ENCODE measurements at places on chromosomes 16 and 17.

DNA sequence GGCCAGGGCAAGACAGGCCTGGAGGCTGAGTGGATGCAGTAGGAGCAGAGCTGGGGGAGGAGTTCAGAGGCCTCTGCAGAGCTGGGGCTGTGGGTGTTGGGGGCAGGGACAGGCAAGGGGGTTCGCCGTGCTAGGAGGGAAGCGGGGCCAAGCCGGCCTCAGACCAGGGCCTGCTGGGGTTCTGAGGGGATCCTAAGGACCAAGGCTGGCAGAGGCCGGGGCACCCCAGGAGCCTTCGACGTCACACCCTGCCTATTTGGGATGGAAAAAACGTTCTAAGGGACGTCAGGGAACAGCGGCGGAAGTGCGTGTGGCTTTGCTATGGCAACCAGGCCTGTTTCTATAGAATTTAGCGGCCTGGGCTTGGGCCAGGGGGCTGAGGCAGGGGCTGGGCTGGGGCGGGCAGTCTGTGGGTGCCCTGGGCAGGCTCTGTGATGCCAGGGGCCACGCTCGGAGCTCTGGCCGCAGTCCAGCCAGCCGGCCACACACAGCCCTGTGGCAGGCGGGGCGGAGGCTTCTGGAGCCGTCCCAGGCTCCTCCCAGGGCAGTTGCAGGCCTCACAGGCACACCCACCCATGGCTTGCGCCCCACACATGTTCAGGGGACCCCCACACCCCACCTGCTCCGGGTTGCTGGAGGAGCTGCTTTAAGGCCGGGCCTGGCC, 3.7 kb downstream of the TRAF7 start:
- peak overlapping the region; percentile 78 for H3K27ac ChIP-seq
- no peaks in the 10 kb centered on the region for H3K27me3 ChIP-seq
- peak overlapping the region; percentile 19 for H3K4me3 ChIP-seq
- H3K4me1 ChIP-seq, result peaks cover 87% of the 10 kb centered on the region

DNA sequence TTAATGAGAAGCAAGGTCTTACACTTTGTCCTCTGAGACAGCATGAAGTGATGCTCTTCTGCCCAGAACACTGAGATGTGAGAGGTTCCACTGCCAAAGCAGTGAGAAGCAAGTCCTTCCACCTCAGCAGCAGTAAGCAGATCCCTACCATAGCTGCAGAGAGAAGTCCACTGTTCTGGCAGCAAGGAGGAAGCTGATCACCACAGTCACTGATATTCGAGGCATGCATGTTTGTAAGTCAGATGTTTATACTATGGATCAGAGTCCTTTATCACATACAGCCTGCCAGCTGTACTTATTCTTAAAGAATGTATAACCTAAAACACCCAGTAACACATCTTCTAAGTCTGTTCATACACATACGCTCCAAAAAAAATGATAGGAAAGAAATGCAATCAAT, 18.2 kb upstream of the METTL2A start:
- no peak overlapping the region for H3K27ac ChIP-seq
- H3K36me3 ChIP-seq, result no peaks in the 10 kb centered on the region
- H3K4me3 ChIP-seq, result no peak overlapping the region
- H3K27me3 ChIP-seq, result no peaks in the 10 kb centered on the region

DNA sequence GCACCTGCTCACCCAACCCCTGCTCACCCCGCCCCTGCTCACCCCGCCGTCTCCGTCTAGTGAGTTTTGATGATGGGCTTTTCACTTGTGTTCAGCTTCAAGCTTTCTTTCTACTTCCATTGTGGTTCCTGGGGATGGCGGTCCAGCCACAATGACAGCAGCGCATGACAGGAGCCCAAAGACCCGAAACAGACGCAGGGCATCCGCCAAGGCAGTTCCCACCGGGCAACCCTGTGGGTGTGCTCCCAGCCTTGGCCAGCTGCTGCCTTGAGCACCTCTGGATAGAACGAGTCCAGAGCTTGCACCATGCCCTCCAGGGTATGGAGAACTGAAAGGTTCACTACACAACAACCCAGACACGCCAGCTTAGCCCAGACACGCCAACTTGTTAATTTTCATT, 92.9 kb upstream of the CHMP6 start:
- H3K36me3 ChIP-seq, result no peaks in the 10 kb centered on the region
- H3K27me3 ChIP-seq, result no peaks in the 10 kb centered on the region
- DNase-seq, result no peak
- H3K4me3 ChIP-seq, result no peak overlapping the region
- H3K27ac ChIP-seq, result no peak overlapping the region

- no peak overlapping the region for H3K27ac ChIP-seq
- no peaks in the 10 kb centered on the region for H3K27me3 ChIP-seq
- no peaks in the 10 kb centered on the region for H3K36me3 ChIP-seq
- H3K4me1 ChIP-seq, result no peaks in the 10 kb centered on the region
- H3K4me3 ChIP-seq, result no peak overlapping the region
Observed at GRCh38 chr16:49581630-49582298, 208.2 kb downstream of the C16orf78 start.

DNA sequence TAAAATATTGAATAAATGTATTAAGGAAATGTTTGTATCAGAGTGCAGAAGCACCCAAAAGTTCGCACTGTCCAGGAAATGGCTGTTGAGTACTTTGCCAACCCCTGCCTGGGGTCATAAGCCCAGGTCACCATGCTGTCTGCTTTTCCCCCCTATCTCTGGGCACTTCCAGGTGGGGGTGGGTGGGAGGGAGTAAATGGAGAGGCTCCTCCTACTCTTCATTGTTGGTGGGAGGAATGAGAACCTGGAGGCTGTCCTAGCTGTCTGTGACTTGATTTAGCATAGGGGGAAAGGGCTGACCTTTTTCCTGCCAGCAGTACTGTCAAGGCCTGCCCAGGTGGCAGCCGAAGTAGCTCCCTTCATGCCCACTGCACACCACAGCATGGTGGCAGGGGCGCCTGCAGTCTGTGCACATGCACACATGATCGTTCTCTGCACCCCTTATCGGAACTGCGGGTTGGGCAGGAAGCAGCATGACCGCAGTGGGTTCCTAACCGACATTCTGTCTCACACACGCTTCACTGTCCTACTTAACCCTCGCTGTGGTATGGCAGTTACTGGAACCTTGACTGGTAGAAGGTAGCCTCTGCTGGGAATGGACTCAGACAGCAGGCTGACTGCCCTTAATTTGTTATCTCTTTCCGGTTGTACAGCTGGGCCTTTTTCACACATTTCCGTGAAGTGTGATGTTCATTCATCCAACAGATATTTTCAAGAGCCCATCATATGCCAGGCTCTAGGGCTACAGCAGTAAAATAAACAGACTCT, 41.5 kb downstream of the LDHD start:
- no peaks in the 10 kb centered on the region for H3K36me3 ChIP-seq
- peaks cover 18% of the 10 kb centered on the region for H3K4me1 ChIP-seq
- H3K27me3 ChIP-seq, result no peaks in the 10 kb centered on the region
- no peak for DNase-seq
- H3K27ac ChIP-seq, result no peak overlapping the region

DNA sequence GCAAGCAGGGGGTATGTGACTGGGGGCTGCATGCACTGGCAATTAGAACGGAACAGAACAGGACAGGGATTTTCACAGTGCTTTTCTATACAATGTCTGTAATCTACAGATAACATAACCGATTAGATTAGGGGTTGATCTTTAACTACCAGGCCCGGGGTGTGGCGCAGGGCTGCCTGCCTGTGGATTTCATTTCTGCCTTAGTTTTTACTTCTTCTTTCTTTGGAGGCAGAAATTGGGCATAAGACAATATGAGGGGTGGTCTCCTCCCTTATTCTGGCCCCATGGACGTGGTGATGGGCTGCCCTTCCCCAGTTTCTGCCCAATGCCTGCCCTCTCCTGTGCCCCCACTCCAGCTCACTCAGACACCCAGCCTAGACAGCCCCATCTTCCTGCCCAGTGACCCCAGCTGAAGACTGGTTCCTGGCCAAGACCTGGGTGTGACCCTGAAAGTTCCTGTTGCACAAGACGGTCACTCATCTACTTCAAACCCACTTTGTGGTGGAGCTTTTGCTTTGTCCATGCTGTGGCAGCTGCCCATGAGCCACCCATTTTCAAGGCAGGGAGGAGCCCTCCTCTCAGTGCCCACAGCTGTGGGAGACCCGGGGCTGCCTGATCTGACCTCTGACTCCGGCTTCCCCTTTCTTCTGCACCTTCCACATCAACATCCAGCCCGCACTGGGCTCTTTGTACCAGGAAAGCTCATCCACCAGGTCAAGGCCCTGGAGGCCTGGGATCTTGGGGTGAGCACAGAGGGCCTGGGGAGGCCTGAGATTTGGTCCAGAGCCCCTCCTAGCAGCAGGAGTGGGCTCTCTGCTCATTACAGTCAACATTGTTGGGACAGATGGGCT, 18.6 kb downstream of the ALOX12B start:
- peaks cover 23% of the 10 kb centered on the region for H3K4me1 ChIP-seq
- no peak for DNase-seq
- H3K36me3 ChIP-seq, result no peaks in the 10 kb centered on the region
- peaks cover 10% of the 10 kb centered on the region for H3K27me3 ChIP-seq

- peaks cover 31% of the 10 kb centered on the region for H3K36me3 ChIP-seq
- H3K4me3 ChIP-seq, result peak overlapping the region; percentile 23
- DNase-seq, result no peak
- peak overlapping the region; percentile 59 for H3K27ac ChIP-seq
- H3K27me3 ChIP-seq, result no peaks in the 10 kb centered on the region
Observed at GRCh38 chr17:81285894-81286293, 9.2 kb downstream of the SLC38A10 start.

DNA sequence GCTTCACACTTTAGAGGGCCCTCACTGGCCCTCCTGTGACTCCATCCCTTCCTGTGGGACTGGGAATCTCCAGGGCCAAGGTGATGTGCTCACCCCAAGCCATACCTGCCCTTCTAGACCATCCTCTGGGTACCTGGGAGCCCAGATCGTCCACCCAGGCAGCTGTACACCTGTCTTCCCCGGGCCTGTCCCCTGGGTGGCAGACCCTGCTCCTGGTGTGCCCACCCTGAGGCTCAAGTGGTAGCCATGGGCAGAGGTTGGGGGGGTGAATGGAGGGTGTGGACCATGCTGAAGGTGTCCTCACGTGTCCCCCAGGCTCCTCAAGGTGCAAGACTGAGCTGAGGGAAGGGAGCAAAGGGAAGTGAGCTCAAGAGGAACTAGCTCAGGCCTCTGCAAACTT, 9.3 kb downstream of the CLEC10A start:
- no peaks in the 10 kb centered on the region for H3K36me3 ChIP-seq
- no peaks in the 10 kb centered on the region for H3K27me3 ChIP-seq

- H3K27me3 ChIP-seq, result no peaks in the 10 kb centered on the region
- no peak for DNase-seq
- no peak overlapping the region for H3K4me3 ChIP-seq
- no peaks in the 10 kb centered on the region for H3K36me3 ChIP-seq
- peaks cover 47% of the 10 kb centered on the region for H3K4me1 ChIP-seq
- H3K27ac ChIP-seq, result no peak overlapping the region
Observed at GRCh38 chr16:53078247-53078646, 23.5 kb downstream of the CHD9 start.

- no peaks in the 10 kb centered on the region for H3K27me3 ChIP-seq
- H3K36me3 ChIP-seq, result no peaks in the 10 kb centered on the region
- H3K4me1 ChIP-seq, result peaks cover 37% of the 10 kb centered on the region
- H3K27ac ChIP-seq, result no peak overlapping the region
- DNase-seq, result peak; percentile 72
Observed at GRCh38 chr17:77692571-77693161, 265.8 kb upstream of the TNRC6C start.

- peaks cover 18% of the 10 kb centered on the region for H3K4me1 ChIP-seq
- no peak overlapping the region for H3K27ac ChIP-seq
- H3K36me3 ChIP-seq, result no peaks in the 10 kb centered on the region
- H3K4me3 ChIP-seq, result no peak overlapping the region
Observed at GRCh38 chr16:56354746-56355145, 70.6 kb downstream of the AMFR start.

GRCh38 chr17:57406131-57406980, 150.0 kb downstream of the MSI2 start:
- no peak for DNase-seq
- H3K27me3 ChIP-seq, result no peaks in the 10 kb centered on the region
